ENCODE measurements at places on chromosomes 12 and 14. TPM values are rescaled to one million over a fixed set of nuclear protein-coding genes. Genes with fewer than 3 reads are reported as not detected.

DHRS2 gene
- 0.17 TPM for total RNA-seq

KCNK13 gene
- 1.4 TPM for total RNA-seq

HRK gene
- total RNA-seq = 0.34 TPM

MIP gene
- total RNA-seq = not detected

MYBPC1 gene
- total RNA-seq = not detected

MAGOHB gene
- 19.7 TPM for total RNA-seq

LMO3 gene
- 171 TPM for total RNA-seq

FLRT2 gene
- total RNA-seq = 14.3 TPM

PHETA1 gene
- total RNA-seq = 15.4 TPM

GZMH gene
- total RNA-seq = 1.2 TPM

KRT6C gene
- not detected for total RNA-seq

C14orf180 gene
- 0.12 TPM for total RNA-seq

GLT1D1 gene
- 1.5 TPM for total RNA-seq

PLEKHD1 gene
- not detected for total RNA-seq

CGRRF1 gene
- total RNA-seq = 17.3 TPM

PRKD1 gene
- total RNA-seq = 20.9 TPM

KLRB1 gene
- total RNA-seq = 1.4 TPM

TCL1B gene
- 0.28 TPM for total RNA-seq

TRIAP1 gene
- 9.6 TPM for total RNA-seq

CEP170B gene
- total RNA-seq = 50.3 TPM

RPGRIP1 gene
- 0.43 TPM for total RNA-seq

RASSF8 gene
- 68.4 TPM for total RNA-seq

RFX4 gene
- not detected for total RNA-seq

EMC9 gene
- 4.6 TPM for total RNA-seq

PTHLH gene
- total RNA-seq = 3.0 TPM

LTB4R2 gene
- 14.0 TPM for total RNA-seq

GCH1 gene
- total RNA-seq = 7.2 TPM

TIMELESS gene
- 11.2 TPM for total RNA-seq

RTN1 gene
- 9.0 TPM for total RNA-seq

PIK3C2G gene
- 4.8 TPM for total RNA-seq

MEG3 gene
- total RNA-seq = 267 TPM

ACVR1B gene
- 41.7 TPM for total RNA-seq

KRT71 gene
- total RNA-seq = not detected

EPYC gene
- total RNA-seq = 0.31 TPM

RHOJ gene
- 22.9 TPM for total RNA-seq

HHIPL1 gene
- 4.0 TPM for total RNA-seq

HOXC4 gene
- total RNA-seq = 0.71 TPM

C12orf54 gene
- total RNA-seq = 1.5 TPM

FRMD6 gene
- 27.2 TPM for total RNA-seq

TSPAN19 gene
- 13.7 TPM for total RNA-seq
